Erythroblast (primary cell): ENCODE measurements at places on chromosomes 1 and 21.

DNA sequence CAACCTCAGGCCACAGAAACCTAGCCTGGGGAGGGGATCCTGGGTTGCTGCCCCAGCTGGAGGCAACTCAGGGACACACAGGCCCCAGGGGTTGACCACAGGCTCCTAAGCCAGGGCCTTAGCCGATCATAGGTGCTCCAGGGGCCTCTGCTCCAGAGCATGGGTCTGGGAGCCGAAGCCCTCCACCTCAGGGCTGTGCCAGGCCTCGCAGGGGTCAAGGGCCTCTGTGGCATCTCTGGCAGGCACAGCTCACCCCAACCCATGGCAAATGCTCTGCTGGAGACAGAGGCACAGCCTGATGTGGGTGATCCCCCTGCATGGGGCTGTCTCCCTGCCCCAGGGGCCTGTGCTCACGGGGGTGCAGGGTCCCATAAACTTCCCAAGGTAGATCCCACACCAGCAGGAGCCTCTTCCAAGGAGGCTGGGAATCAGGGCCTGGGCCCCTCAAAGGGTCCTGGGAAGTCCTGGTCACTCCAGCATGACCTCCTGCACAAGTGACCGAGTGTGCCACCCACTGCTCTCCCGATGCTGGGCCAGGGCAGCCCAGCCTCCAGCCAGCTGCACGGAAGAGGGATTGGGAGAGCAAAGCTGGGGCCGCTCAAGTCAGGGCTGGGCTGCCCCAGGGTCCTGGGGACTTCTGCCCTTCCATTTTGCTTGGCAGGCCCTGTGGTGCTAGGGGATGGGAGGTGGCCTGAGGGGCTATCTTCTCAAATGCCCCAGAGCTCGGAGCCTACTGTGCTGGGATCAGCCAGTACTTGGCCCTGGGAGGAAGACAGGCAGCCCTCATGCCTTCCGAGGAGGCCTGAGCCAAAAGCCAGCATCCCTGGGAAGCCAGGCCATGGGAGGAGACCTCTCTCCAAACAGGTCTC, 22.2 kb upstream of the PRSS38 start:
- no peak for DNase-seq

DNA sequence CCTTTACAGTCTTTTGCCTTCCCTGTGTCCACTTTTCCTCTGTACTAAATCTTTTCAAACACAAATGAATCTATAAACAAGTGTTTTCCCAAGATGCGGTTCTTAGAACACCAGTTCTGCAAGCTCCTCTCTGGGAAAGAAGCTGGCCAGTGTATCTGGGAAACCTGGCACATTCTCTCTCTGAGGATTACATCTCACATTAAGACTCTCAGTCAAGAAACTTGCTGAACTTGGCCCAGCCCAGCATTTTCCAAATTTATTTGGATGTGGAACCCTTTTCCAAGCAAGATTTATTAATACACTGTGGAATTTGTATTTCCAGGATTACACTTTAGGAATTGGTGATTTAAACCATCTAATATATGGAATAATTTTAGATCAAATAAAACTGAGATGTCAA, 105.7 kb downstream of the ZNF281 start:
- DNase-seq, result no peak

DNA sequence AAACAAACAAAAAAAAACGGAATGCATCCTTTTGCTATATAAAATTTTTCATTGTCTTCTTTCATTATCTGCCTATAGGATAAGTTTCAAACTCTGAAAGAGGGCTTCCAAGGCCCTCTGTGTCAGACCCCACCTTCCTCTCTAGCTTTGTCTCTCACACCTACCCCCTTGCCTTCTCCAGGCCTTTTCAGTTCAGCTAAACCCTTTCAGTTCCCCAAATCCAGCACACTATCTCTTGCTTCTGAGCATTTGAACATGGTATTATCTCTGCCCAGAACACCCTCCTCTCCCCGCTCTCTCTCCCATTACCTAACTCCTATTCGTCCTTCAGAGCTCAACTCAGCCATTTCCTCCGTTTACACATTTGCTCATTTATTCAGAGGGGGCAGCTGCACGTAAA, 35.7 kb downstream of the C1orf216 start:
- no peak for DNase-seq

GRCh38 chr1:156154317-156154749, 948 bp downstream of the SEMA4A start:
- peak; percentile 30 for DNase-seq

GRCh38 chr1:21307210-21307609, 16.9 kb upstream of the ECE1 start:
- DNase-seq, result no peak

- no peak for DNase-seq
Measured at GRCh38 chr1:19165501-19165900, 44.6 kb downstream of the UBR4 start.

- DNase-seq, result no peak
Measured at GRCh38 chr1:162335126-162335525, 41.5 kb downstream of the SPATA46 start.

- DNase-seq, result no peak
Measured at GRCh38 chr1:84386716-84387479, 11.4 kb upstream of the DNASE2B start.

- peak; percentile 12 for DNase-seq
Measured at GRCh38 chr1:219566951-219567947, 45.7 kb downstream of the ZC3H11B start.

DNA sequence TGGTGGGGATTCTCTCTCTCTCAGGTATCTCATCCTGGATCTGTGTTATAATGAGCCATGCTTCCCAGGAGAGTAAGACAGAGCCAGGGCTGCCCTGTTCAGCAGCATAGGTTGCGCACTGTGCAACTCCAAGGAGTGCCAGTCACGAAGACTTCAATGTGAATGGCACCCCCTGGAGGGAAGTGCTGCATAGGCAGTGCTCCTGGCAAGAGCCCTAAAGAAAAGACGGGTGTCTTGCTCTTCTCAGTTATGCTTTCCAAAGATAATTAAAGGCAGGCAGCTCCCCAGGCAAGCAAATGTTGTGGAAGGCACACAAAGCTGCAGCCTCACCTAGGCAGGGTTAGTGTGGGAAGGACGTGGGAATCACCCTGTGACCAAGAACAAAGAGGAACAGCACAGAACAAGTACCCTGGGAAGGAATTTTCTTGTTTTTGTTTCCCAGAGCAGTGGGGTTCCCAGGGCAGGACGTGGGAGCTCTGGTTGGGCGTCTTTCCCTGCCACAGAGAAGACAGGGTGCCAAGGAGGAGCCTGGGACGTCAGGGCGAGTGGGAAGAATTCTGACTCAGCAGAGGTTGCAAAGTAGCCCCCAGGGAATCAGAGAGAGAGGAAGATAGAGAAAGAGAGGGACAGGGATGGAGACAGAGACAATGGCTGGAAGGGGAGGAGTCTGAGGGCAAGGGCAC, 120.9 kb downstream of the KCNN3 start:
- peak; percentile 19 for DNase-seq

GRCh38 chr1:212030936-212031528, 4.3 kb downstream of the INTS7 start:
- peak; percentile 58 for DNase-seq

GRCh38 chr1:29845910-29846309, 609.6 kb downstream of the PTPRU start:
- no peak for DNase-seq

- DNase-seq, result no peak
Measured at GRCh38 chr1:109886827-109887226, 23.8 kb upstream of the CSF1 start.

- DNase-seq, result no peak
Measured at GRCh38 chr1:154578058-154578418, 10.5 kb downstream of the CHRNB2 start.

- no peak for DNase-seq
Measured at GRCh38 chr1:68166348-68166747, 66.0 kb downstream of the WLS start.

DNA sequence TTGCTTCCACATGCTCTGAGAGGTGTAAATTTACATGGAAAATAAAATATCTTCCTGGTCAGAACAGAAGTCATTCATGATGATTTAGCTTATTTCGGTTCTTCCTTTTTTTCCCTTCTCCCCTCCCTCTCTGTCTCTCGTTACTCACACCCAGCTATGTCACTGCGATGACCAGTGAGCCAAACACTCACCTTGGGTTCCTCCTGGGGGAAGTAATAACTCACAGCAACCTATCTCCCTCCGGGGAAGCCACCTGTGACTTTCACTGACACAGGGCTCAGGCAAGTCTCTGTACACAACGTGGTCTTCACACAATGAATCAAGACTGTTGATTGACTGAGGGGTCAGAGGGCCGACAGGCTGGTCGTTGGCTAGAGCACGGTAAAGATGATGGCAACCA, 135.3 kb upstream of the VANGL1 start:
- no peak for DNase-seq

DNA sequence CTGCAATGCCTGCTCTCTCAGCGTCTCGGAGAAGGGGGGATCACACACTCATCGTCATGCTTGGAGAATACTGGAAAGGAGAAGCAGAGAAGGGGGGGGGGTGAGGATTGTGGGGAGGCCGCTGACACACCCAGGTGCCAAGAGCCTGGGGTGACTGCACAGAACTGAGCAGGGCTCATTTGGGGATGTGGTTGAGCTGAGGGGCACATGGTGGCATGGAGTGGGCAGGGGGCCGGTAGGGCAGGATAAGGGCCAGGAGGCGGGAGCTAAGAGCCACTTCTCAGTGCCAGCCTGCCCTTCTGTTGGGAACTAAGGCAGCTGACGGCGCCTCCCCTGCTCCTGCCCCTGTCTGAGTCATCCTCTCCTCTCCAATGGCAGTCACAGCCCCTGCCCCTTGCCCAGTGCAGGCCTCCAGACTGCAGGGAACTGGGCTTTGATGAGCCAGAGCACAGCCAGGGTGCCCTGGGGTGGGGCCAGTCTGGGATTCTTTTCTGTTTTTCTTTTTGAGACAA, 27.2 kb downstream of the MRPL37 start:
- DNase-seq, result peak; percentile 66

DNA sequence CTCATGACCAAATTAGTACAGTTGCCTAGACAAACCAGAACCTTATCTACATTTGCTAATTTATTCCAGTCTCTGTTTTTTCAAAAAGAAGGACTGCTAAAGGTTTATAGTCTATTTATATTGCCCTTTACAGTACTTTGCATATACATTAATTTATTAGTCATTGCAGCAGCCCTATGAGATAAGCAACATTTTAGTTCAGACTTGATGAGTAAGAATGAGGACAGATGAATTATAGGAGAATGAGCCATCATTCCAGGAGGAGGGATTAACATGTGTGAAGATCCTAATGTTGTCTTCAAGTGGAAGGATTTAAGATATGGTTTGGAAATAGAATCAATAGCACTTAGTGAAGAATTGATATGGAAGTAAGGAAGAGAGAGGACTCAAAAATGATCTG, 152.4 kb downstream of the KCTD3 start:
- no peak for DNase-seq

- no peak for DNase-seq
Measured at GRCh38 chr1:214463596-214463995, 87.8 kb downstream of the PTPN14 start.

DNA sequence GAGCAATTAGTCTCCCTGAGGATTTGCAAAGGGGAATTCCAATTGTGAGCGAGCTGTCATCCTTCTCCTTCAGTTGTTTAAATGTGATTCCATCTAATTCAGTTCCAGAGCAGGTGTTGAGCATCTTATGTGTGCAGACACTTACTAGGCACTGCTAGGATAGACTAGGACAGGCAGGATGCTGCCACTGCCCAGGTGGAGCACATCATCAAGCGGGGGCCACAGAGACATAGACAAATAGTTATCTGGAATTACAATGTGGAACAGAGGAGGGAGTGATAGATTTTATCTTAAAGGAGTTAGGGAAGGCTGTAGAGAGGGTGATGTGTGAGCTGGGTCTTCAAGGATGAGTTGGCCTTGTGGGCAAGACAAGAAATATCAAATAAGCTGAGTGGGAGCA, 55.9 kb downstream of the CDC7 start:
- no peak for DNase-seq

- DNase-seq, result no peak
Measured at GRCh38 chr21:43332861-43333297, 94.1 kb downstream of the SIK1 start.

- no peak for DNase-seq
Measured at GRCh38 chr1:214187121-214187900, 93.6 kb upstream of the SMYD2 start.

- no peak for DNase-seq
Measured at GRCh38 chr1:35595684-35596083, 22.6 kb downstream of the TFAP2E start.

- no peak for DNase-seq
Measured at GRCh38 chr1:180905927-180906326, 6.8 kb upstream of the KIAA1614 start.

DNA sequence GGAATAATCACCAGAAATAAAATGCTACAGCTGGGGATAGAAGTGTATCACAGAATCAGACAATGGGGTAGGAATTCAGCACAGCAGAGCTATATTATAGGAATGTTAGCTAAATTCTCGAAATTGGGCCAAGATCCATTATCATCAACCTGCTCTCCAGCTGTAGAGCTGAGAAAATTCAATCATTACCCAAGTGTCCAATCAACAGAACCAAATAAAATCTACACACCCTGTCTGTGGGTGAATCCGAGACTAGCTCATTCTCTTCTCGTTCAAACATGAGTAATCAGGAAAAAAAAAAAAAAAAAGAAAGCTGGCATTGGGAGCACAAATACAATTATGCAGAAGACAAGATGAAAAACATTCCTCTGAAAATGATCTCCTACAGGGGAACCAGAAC, 119.2 kb downstream of the CDC7 start:
- DNase-seq, result no peak

GRCh38 chr1:25063591-25064416, 133.7 kb upstream of the RUNX3 start:
- no peak for DNase-seq

DNA sequence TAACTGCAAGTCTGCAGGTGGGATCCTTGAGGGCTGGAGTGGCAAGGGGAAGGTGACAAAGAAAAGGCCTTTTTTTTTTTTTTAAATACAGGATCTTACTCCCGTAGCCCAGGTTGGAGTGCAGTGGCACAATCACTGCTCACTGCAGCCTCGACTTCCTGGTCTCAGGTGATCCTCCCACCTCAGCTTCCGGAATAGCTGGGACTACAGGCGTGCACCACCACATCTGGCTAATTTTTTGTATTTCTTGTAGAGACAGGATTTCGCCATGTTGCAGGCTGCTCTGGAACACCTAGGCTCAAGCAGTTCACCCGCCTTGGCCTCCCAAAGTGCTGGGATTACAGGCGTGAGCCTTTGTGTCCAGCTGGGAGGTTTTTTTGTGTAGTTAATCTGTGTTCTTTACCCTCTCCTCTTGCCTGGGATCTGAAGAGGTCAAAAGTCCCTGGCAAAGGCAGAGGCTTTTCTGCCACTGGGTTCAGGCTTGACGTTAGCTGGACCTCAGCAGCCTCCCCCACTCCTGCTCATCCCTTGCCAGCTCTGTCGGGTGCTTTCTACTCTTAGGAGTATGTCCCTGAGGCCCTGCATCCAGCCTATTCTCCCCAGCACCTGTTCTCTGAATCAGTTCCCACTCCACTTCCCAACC, 5.2 kb downstream of the IL6R start:
- DNase-seq, result no peak

DNA sequence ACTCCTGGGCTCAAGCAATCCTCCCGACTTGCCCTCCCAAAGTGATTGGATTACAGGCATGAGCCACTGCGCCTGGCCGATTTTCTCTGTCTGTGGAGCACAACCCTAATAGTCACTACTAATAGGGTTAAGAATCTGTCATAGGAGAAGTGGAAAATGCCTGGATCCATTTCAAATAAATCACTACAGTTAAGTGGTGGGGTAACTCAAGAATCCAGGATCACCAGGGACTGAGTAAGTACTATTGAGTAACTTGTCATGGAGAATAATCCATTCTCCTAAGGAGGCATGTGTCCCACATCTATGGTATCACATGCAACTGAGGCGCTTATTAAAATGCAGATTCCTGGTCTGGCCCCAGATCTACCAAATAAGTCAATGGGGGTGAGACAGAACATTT, 53.2 kb downstream of the OPTC start:
- no peak for DNase-seq

- DNase-seq, result no peak
Measured at GRCh38 chr1:77594366-77595112, 87.9 kb downstream of the ZZZ3 start.
